ENCODE measurements at places on chromosomes 3 and 15.

GRCh38 chr3:39064646-39065045, 12.8 kb downstream of the WDR48 start:
- no peak for DNase-seq

- no peak for DNase-seq
Measured at GRCh38 chr3:147049821-147050220, 356.5 kb downstream of the ZIC4 start.

DNA sequence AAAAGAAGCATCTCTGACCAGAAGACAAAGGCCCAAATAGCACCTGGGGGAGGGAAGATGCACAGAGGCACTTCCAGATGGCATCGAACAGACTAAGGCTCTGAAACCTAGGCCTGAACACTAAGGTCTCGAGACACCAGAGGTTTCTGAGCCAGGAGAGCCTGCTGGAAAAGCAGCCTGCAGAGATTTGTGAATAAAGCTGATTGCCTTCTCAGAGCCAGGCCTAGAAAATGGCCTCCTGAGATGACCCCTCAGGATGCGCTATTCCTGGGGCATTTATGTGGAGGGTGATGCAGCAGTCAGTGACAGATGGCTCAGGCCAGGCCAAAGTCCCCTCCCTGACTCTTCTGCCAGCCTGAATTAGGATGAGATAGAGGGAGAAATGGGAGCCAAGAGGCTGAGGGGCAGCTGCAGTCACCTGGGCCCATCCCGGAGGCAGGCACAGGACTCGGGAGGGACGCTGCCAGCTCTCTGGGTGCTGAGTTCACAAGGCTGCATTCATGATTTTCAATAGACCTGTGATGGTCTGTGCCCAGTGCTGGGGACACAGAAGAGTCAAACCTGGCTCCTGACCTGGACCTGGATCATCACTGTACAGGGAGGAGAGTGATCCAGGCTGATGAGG, 6.9 kb downstream of the PRSS50 start:
- DNase-seq = no peak

DNA sequence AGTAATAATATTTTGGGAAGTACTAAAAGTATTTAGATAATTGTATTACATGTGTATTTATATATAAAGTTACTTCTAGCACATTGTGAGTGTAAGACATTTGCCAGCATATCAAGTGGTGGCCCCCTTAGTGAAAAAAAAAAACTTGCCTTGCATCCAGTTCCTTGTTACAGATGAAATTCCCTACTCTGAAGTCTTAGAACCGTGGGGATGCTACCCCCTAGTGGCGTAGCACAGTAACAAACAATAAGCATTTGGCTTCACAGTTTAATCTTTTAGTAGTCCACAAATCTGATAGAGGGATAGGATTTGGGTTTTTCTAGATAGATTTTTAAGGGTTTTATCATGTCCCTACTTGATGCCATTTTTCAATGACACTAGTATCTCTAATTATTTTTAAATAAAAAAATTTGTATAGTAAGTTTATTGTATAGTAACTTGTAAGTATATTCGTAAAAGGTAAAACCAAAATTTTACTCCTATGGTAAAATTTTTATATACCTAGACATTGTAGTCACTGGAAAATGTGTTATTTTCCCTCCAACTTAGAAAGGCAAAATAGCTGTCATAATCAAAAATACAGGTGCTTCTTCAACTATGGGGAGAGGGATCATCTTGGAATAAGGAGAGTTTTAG, 14.3 kb downstream of the SMC4 start:
- peak; percentile 51 for DNase-seq

GRCh38 chr15:84909782-84910181, 25.3 kb downstream of the SLC28A1 start:
- DNase-seq = no peak

DNA sequence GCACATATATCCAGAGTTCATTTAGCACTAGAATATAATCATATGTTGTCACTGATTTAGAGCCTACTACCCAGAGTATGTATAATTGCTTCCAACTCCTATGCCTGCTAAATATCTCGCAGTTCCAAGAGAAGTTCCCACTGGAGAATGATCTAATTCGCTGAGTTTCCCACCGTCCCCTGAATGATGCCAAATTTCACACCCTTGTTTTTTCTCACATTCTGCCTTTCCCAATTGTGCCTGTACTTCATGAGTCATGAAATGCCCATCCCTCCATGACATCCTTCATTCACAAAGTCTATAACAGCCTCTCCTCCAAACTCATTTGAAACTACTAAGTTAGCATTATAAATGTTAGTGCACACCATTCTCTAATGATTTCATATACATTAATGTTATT, 177.2 kb downstream of the CBLB start:
- DNase-seq = no peak

DNA sequence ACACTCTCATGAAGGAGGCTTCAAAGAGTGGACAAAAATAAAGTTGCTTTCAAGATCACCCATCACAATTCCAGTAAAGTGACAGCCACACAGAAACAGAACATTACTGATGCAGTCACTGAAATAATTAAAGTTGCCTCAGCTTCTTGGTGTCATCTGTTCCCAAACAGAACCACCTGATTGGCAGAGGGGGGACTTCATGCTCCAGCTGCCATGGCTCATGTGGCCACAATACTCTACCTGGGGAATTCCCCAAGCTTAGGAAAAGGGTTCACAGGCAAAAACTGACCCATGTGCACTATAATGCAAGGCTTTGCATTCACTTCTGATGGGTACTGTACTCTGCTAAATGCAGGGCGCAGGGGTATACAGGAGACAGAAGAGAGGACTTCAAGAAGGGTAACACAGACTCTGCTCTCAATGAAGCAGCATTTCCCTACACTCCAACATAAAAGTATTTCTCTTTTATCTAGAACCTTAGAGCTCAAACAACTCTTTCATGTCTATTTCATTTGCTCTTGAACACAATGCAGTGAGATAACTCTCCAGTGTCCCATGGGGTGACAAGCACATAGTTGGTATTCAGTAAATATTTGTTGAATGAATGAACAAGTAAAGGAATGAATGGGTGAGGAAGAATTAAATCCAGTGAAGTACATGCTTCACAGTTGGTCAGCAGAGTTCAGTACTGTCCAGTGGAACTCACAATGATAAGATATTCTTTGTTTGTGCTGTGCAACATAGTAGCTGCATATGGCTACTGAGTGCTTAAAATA, 8.6 kb upstream of the CTNNB1 start:
- DNase-seq = no peak

- no peak for DNase-seq
Measured at GRCh38 chr3:58055314-58055713, 47.1 kb downstream of the FLNB start.

- DNase-seq = no peak
Measured at GRCh38 chr3:48419597-48419996, 10.3 kb downstream of the PLXNB1 start.

DNA sequence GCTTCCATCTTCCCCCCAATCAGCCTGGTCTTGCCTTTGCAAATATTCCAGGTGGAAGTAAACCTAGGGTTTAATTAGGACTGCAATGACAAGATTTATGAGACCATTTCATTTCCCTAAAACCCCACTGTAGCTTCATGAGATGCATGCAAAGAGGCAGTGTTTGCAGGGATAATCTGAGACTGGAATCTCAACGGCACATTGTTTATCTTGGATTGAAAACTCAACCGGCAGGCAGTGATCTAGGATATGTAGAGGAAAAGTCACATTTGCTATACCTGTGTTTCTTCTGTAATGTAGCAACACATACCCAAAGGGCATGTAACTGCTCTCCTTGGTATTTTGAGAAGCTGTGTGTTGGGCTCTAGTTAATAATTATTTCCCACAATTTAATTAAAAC, 18.7 kb upstream of the CLSTN2 start:
- no peak for DNase-seq

GRCh38 chr3:47299381-47300318, 16.9 kb downstream of the KLHL18 start:
- no peak for DNase-seq

DNA sequence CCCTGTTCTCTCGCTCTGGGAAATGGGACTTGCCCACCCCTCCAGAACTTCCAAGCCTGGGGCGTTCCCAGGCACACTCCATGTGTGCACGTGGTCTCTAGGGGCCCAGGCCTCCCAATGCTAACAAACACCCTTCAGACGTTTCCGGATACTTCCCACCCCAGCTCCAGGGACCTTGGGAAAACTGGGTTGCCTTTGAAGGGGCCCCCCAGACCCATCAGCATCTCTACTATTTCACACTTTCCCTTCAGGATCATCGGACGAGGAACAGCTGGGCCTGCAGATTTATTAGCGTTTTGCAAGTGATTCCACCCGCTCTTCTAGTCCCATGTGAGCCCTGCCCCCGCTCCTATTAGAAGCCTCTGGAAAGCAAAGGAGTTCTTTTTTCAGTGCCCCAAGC, 63.2 kb downstream of the MAGEF1 start:
- DNase-seq = no peak

DNA sequence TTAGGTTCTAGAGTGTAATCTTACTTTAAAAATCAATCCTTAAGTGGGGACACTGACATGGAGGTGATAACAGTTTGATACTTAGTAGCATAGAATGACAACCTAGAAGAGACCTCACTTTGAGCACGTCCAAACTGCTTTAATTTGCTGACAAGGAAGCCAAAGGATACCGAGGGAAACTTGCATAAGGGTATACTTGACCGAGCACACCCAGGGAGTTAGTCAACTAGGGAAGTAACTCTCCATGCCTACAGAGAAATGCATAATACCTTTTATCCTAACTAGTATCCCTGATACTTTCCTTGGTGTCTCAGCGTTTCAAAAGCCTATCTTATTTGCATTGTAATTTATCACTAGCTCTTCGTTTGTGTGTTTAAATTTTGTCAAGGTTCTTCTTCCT, 5.5 kb upstream of the TPRG1 start:
- no peak for DNase-seq

GRCh38 chr3:82498186-82498585, 736.7 kb upstream of the GBE1 start:
- no peak for DNase-seq

- DNase-seq = no peak
Measured at GRCh38 chr15:34713635-34714034, 41.2 kb downstream of the GJD2 start.

- no peak for DNase-seq
Measured at GRCh38 chr3:193826159-193826795, 233.3 kb downstream of the OPA1 start.

All from stimulated activated naive CD4-positive, alpha-beta T cell treated with Interleukin-2 at 50 U/mL for 16 hours (primary cell).